Esophagus squamous epithelium (tissue), 5 donors: ENCODE measurements at places on chromosomes 1 and 21.

DNA sequence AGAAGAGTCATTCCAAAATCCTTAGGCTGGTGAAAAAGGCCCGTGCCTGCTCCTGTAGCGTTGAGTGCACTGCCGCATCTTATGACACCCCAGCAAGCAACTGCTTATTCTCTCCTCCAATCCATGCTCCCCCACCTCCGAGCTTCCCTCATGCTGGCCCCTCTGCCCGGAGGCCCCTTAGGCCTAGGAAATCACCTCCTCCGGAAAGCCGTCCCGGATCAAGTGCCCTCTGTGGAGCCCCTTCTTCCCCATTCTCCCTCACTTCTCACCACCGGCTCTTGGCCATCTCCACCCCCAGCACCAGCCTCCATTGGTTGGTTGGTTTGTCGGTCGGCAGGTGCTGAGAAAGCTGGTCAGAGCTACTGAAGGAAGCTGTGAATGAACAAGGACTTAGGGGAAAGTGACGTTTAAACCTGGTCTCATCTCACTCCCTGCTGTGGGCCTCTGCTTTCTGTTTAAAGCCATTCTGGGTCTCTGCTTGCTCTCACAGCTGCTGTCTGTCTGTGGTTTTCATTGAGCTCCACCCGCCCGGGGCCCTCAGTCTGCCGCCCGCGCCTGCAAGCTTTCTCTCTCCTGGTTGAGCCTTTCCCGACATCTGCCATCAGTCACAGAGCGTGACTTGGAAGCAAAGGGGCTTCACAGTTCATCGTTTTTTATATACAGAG is 122.2 kb downstream of the KCNN3 start:
- DNase-seq: no peak

- no peak for DNase-seq
These were observed 14.0 kb upstream of the SYNC start for GRCh38 chr1:32716312-32717148.

DNA sequence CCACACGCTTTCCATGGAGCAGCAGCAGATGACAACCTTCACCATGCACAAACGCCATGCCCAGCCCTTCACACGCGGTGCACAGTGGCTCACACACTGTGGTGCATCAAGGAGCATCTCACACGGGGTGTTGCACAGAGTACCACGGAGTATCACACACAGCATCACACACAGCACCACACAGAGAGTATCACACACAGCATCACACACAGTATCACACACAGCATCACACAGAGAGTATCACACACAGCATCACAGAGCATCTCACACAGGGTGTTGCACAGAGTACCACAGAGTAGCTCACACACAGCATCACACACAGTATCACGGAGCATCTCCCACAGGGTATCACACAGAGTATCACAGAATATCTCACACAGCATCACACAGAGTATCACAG is 122.2 kb upstream of the RAB4A start:
- no peak for DNase-seq

- no peak for DNase-seq
These were observed 126.0 kb downstream of the NR5A2 start for GRCh38 chr1:200153277-200154055.

- DNase-seq: no peak
These were observed 886.9 kb downstream of the AMY1C start for GRCh38 chr1:104636581-104636980.

DNA sequence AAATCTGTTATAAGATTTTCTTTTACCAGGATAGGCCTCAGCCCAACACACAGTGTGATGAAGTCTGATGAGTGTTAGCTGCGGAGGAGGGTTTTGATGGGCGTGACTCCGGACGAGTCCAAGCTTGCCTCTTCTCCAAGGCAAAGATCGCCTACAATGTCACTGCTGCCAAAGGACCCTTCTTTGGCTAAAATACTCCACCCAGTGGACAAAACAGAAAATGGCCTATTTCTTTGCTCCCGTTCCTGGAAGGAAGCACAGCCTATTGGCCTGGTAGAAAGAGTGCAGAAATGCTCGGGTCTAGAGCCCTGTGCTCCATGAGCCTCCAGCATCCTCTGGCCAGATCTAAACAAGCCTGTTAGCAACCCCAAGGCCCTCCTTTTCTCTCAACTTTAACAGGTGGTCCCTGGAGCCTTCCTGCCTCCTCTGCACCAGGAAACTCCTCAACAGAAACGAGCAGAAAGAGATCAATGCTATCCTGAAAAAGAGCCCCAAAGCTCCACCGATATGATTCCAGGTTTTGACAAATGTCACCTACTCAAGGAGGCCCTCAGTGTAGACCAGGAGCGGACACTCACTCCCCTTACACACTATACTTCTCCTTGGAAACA is 3.4 kb upstream of the CASQ2 start:
- no peak for DNase-seq

GRCh38 chr1:110153407-110153950 is 3.2 kb downstream of the SLC6A17 start:
- no peak for DNase-seq

- no peak for DNase-seq
These were observed 37.7 kb downstream of the MYOM3 start for GRCh38 chr1:24074196-24074595.

- no peak for DNase-seq
These were observed 358.1 kb downstream of the LRRIQ3 start for GRCh38 chr1:73839922-73840321.

- DNase-seq: no peak
These were observed 15.0 kb downstream of the ATF3 start for GRCh38 chr1:212623603-212624002.

DNA sequence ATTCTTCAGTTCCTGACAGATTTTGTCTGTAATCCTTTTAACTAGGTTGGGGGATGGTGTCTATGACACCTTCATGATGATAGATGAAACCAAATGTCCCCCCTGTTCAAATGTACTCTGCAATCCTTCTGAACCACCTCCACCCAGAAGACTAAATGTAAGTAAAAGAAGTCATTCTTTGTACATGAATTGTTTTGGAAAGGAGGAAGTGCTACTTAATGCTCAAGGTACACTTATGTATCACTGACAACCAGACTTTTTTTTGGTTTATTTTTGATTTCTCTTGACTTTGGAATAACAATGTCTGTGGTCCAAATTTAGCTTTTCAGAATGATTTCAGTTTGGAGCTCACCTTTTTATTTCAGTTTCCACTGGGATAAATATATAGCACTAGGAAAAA is 2.3 kb downstream of the DYRK3 start:
- DNase-seq: no peak

DNA sequence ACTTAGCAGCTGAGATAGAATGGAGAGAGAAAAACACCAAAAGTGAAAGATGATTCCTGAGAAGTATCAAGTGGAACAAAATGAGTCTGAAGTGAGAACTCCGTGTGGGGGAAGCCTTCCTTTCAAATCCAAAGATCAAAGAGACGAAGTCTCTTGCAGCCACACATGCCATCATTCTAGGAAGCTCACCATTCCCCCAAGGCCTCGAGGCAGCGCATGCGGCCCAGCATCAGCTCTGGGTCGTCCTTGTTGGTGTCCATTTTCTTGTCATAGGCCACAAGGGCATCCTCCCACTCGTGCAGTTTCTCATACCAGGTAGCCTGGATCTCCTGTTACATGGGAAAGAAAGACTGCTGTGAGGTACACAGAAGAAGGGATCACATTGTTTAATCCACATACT is 32.2 kb upstream of the ANGPTL7 start:
- no peak for DNase-seq

DNA sequence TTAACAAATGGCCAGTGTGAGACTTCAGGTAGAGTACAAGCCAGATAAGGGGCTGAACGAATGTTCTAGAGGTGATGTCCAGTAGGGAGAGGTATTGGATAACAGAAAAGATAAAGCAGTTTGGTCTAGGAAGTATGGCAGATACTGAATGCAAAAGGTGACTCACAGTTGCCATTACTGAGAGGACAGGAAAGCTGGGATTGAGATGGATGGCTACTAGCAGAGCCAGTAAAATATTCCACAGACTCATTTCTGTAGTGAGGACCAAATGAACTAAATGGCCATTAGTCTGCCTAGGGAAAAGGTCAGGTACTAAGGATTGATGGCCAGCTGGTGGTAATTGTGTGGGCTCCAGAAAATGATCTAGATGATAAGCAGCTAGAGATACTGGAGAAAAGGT is 11.5 kb downstream of the MACO1 start:
- DNase-seq: no peak

DNA sequence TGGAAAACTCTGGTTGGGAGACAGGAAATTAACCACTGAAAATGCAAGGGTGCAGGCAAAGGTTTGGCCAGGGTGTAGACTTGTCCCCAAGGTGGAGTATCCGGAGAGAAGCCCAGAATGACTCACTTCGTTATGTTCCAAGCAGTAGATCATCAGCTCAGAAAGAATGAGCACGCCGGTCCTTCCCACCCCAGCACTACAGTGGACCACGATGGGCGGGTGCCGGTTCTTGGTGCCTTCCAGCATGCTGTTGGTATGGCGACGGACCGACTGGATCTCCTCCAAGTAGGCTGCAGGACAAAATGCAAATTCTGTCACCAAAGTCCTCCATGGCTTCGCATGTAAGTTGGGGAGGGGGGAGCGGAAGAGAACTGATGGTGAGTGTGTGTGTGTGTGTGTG is 83.4 kb downstream of the SMYD2 start:
- no peak for DNase-seq

DNA sequence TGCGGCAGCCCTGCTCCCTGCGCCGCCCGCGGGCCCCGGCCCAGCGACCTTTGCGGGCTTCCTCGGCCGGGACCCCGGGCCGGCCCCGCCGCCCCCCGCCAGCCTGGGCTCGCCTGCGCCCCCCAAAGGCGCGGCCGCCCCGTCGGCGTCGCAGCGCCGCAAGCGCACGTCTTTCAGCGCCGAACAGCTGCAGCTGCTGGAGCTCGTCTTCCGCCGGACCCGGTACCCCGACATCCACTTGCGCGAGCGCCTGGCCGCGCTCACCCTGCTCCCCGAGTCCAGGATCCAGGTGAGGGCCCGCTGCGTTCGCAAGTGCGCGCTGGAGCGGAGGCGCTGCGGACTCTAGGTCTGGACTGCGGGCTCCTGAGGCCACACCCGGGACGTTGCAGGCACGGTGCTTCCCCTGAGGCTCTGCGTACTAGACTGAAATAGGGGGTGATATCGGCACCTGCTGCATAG is 351 bp downstream of the MIXL1 start:
- no peak for DNase-seq

DNA sequence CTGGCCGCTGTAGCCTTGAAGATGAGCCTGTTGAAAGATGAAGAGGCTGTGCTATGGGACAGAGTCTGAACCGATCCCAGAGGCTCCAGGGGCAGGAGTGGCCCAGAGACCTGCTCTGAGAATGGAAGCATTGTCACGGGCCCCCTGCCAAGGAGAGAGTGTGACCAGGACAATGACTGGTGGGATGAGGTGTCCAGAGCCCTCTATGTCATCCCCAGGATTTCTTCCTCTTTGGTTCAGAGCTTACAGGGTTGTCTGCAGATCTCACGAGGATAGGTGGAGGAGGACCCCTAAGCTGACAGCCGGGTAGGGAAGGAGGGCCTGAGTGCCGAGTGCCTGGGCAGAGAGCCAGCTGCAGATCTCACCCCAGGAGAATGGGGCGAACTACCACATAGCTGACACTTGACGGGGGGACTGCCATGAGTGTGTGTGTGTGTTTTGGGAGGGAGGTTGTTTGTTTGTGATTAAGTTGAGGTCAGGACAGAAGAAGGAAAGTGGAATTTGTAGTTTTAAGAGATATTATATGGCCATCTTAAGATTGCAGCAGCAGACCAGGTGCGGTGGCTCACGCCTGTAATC is 25.4 kb downstream of the PIK3CD start:
- DNase-seq: no peak

- DNase-seq: no peak
These were observed 1.8 kb upstream of the IL10 start for GRCh38 chr1:206774093-206774492.

DNA sequence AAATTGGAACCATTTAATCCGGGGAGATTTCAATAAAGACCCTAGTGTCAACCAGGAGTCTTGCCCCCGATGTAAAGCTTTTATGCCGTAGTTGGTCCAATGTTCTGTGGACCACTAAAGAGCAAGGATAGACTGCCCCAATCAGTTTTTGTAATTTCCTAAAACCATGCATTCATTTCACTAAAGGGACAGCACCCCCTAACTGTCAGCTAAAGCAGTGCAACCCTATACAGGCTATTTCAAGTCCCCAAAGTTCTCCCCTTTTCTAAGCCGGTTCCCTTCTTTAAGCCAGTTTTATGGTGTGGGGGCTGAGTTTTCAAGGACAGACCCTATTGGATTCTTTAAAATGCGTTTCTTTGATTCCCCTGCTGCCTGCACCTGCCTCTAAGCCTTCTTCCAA is 12.7 kb upstream of the PDPN start:
- DNase-seq: no peak

GRCh38 chr1:48003741-48004531 is 6.8 kb upstream of the TRABD2B start:
- DNase-seq: no peak

DNA sequence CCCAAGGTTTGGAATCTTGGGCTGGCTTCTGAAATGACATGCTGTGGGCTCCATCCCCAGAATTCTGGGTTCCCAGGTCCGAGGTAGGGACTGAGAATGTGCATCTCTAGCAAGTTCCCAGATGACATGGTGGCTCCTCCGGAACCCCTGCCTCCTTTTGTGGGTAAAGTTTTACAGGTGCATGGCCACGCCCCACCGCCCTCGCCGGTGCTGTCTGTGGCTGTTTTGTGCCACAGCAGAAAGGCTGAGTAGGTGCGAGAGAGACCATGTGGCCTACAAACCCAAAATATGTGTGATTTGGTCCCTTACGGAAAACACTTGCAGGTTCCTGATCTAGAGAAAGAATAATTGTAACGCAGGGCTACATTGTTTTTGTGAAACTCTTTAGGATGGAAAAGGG is 30.9 kb downstream of the SKI start:
- DNase-seq: no peak

- no peak for DNase-seq
These were observed 366.3 kb downstream of the MRPL39 start for GRCh38 chr21:25240974-25241373.

- DNase-seq: no peak
These were observed 175.9 kb downstream of the PAPPA2 start for GRCh38 chr1:176638713-176639526.

- DNase-seq: no peak
These were observed 137.8 kb downstream of the LMX1A start for GRCh38 chr1:165218731-165219130.

DNA sequence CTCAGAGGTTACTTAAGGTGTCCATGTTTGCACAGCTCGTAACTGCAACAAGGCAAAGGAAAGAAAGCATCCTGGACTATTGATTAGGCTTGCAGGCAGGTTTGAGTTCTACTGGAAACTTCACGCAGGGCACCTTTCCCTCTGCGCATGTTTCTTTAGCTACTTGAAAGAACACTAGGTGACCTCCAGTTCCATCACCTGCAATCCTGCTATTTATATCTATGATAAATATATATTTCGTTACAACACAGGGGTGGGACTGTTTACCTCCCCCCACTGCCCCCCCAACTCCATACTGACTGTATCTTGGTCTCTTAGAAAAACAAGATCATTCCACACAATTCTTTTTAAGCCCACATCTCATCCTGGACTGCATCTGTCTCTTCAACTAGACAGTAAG is 12.1 kb downstream of the SSBP3 start:
- no peak for DNase-seq
